T-helper 1 cell (primary cell): ENCODE measurements at places on chromosomes 13 and 19.

GRCh38 chr13:38766799-38767198 lies 79.9 kb downstream of the FREM2 start:
- DNase-seq = no peak

- no peak for DNase-seq
Measured at GRCh38 chr19:45637890-45638667, 1.1 kb downstream of the EML2 start.

DNA sequence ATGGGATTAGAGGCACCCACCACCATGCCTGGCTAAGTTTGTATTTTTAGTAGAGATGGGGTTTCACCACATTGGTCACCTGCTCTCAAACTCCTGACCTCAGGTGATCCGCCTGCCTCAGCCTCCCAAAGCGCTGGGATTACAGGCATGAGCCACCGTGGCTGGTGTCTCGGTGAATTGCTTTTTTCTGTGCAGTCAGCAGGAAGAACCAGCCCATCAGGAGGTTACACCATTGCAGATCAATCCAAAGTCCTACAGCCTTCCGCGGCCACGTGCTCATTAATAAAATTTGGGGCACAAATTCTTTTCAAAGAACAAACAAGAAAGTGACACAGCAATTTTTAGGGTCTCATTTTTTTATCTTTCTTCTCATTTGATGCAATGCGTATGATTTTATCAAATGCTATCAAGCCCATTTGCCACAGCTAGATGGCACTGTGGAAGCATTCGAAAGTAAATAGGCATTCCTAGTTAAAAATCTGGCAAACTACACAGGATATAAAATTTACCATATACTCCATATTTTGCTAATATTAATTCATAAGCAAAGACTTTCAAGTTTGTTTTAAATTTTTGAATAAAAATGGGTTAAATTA lies 54.4 kb upstream of the ZNF835 start:
- no peak for DNase-seq

DNA sequence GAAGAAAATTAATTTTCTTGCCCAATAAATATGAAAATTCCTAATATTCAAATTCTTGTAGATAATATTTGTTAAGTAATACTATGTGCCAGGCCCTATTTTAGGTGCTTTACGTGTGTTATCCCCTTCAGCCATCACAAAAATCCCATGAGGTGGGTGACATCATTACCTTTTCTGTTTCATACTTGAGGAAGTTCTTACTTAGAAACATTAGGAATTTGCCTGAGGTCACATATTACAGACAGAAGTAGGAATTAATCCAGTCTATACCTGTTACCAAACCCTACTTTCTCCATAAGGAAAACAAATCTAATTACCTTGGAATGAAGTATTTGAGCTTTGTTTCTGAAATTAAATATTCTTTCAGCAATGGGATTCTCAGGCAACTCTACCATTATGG lies 336.1 kb downstream of the GPC6 start:
- DNase-seq = no peak

DNA sequence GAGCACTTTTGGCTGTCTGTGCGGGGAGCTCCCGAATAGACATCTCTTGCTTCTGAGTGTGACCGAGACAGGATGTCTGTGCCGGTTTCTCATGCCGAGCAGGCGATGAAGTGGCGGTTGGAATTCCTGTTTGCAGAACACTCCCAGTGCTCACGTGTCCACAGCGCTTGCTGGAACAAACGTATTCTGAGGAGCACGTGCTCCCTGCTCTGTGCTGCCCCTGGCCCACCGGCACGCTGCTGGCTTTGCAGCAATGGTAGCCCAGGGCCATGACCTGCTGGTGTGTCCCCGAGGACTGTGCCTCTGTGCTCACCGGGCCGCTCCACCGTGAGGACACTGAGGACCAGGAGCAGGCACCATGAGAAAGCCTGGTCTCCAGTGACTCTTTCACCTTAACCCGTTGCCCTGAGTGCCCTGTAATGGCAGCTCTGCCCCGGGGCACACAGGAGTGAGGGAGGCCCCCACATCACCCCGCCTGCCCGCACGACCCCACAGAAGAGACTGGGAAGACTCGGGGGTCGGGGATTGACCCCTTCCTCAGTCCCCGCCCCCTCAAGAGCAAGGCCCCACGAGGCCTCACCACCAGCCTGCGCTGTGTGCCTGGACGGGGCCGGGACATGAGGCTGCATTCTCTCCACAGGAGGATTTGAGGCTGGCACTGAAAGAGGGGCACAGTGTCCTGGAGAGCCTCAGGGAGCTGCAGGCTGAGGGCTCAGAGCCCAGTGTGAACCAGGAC lies 40.0 kb upstream of the F7 start:
- DNase-seq = no peak

- no peak for DNase-seq
Measured at GRCh38 chr13:99311137-99311536, 3.9 kb upstream of the GPR183 start.
